ENCODE measurements at places on chromosomes 1 and 21.

DNA sequence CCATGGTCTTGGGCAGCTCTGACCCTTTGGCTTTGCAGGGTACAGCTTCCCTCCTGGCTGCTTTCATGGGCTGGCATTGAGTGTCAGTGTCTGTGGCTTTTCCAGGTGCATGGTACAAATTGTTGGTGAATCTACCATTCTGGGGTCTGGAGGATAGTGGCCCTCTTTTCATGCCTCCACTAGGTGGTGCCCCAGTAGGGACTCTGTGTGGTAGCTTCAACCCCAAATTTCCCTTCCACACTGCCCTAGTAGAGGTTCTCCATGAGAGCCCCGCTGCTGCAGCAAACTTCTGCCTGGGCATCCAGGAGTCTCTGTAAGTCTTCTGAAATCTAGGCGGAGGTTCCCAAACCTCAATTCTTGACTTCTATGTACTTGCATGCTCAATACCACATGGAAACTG is 494.5 kb upstream of the LRRC7 start:
- DNase-seq = no peak

DNA sequence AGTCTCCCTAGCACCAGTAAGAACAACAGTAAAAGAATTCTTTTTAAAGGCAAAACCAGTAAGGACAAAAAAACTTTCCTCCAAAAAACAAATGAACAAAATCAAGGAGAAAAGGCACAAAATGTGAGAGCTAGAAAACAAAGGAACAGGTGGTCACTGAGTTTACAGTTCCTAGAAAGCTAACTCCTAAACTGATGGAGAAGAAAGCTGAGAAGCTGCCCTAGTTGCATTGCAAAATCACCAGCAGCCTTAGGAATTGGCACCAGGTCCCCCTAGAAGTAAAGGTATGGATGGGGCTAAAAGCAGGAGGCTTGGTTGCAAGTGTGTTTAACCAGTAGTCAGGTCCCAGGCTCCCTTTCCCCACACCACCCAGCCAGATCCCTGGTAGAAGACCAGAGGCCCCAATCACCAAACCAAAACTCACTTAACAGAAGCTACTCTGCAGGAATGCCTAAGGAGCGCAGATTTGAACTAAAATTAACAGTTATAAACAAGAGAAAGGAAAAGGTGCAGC is 47.6 kb downstream of the RAB3GAP2 start:
- DNase-seq = no peak

DNA sequence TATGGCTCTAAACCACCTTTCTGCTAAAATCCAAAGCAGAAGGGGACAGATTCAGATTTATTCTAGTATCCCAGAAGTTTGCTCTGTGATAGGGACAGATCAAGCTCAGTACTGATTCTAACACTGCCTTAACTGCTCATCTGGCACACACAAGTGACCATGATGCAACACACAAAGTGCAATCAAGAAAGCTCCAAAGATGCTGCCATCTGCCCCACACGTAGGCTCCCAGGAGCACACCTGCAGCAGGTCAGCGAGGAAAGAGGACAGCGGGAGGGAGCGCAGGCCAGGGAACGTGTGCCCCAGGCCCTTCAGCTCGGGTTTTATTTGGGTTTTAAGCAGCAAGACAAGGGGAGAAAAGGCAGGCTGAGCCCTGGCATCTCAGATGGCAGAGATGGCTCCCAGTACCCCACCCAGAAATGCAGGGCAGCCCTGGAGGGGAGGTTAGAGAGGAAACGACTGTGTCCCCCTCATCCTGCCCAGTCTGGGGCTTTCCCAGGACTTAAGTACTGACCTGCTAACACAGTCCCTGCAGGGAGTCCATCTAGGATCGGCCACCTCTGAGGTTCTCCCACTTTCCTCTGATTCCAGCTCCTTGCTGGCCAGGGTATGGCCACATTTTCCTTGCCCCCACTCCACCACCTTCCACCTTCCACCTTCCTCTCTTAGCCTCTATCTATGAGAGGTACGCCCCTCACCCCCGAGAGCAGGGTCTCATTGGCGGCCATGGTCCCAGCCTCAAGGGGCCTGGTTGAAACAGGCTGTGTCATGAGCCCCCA is 1.2 kb downstream of the TRIM11 start:
- peak; percentile 74 for DNase-seq

- DNase-seq = no peak
Observed at GRCh38 chr1:92483610-92484471, 2.9 kb downstream of the GFI1 start.

GRCh38 chr1:172378109-172378760 is 42.2 kb upstream of the C1orf105 start:
- DNase-seq = no peak

GRCh38 chr1:43849670-43850069 is 83.9 kb upstream of the ARTN start:
- no peak for DNase-seq

GRCh38 chr1:7292714-7293419 is 478.2 kb upstream of the VAMP3 start:
- DNase-seq = no peak

GRCh38 chr21:33396436-33396835 is 6.8 kb upstream of the IFNGR2 start:
- DNase-seq = no peak

- DNase-seq = no peak
Observed at GRCh38 chr1:4767308-4767707, 112.9 kb downstream of the AJAP1 start.

- no peak for DNase-seq
Observed at GRCh38 chr1:96723377-96723776, 1.8 kb downstream of the PTBP2 start.

DNA sequence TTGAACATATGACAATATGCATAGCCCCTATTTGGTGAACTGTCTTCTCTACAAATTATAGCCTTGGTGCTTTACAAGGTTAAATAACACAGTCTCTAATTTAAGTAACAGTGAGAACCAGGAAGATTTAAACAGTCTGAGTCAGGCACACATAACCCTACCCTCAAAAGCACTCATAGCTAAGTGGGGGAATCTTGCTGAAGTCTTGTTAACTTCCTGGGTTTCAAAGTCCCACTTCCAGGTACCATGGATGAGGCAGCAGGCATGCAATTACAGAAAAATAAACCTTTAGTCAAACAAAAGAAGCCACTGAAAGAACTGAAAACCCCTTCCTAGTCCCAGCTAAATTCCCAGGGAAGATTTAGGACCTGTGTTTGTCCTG is 147.6 kb downstream of the PBX1 start:
- no peak for DNase-seq

DNA sequence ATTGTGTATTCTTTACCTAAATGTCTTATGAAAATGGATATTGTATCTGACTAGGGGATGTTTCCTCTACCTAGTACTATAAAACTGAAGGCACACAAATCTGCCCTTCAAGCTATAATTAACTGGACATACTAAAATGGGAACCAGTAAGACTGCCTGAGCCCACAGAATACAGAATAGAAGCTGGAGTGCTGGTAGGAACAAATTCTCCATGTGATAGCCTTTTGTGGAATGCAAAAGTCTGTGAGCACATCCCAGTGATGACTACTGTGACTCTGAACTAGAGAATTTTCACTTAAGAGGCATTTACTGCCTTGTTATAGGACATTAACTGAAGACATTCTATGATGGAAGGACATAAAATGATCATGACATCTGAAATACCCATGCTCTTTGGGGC is 30.3 kb downstream of the KIFAP3 start:
- no peak for DNase-seq

DNA sequence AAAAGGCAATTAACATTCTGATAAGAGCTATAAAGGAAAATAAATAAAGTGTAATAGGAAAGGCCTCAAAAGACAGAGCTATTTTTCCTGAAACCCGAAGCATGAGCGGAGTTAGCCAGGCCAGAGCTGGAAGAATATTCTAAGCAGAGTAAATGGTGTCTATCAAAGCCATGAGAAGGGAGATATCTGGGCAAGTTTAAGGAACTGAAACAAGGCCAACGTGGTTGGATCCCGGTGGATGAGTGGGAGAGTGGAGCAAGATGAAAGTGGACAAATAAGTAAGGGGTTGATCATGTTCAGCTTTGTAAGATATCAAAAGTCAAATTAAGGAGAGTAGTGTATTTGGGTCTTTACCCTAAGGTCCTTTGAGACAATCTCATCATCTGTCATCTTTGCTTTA is 234.0 kb downstream of the TM2D1 start:
- no peak for DNase-seq

DNA sequence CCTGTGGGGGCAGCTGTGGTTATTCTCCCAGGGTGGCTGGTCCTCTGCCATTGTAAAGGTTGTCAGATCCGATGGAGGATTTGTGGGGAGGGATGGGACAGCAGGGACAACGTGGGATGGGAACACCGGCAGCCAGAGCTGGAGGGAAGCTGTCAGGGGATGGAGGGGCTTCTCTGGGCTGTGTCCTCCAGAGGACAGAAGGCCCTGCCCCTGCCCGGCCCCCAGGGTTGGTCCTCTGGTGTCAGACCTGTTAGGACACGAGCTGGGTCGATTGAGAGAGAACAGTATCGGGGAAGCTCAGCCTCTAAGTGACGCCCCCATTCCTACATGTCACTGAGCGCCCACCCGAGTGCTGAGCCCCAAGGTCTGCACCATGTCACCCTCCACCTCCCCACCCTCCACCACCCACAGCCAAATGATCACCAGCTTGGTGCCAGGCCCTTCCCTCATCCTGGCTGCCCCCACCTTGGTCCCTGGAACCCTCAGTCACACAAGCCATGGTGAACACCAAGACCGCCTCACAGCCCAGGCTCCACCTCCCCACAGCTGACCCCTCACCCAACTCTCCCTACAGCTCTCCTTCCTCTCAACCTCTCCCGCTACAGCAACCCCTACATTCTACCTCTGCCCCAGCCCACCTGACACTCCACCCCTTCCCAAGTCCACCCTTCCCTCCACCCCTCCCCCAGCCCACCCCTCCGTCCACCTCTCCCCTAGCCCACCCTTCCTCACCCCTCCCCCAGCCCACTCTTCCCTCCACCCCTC is 244.4 kb downstream of the MATN1 start:
- no peak for DNase-seq

DNA sequence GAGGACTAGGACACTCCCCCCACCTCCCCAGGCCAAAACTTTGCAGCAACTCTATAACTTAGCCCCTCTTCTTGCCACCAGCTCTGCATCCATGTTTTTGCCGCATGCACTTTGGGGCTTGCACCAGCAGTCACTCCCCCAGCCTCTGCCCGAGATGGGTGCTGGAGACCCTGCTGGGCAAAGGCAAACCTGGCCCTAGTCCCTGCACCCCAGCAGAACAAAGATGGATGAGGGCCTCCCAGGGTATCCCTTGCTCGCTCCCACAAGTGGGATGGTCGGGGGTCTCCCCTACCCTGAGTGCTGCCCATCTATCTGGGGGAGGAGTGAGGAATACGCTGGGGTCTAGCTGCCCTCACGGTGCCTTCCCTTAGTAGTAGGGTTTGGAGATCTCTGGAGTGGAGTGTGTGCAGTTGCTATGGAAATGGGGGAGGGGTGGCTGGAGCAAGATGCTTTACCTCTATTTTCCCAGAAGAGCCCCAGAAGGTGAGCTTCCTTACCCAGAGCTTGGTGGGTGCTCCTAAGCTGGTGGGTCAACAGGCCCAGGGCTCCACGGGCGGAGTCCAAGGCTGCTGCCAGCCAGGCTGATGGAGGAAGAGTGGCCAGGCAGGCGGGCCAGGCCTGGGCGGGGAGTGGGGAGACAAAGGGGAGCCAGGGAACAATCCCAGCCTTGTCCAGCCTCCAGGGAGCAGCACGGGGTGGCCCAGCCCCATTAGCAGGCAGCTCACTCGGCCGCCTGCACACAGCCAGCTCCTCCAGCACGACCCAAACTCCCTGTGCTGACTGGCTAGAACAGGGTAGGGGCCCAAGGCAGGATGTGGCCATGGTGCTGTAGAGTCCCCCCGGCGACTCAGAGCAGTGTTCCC is at the start of gene PAQR6:
Gene PAQR6, minus strand, starts transcription at position 597 of the 863 bp plus-strand sequence. CDS start 1,325 bp downstream, outside the sequence.
- no peak for DNase-seq

DNA sequence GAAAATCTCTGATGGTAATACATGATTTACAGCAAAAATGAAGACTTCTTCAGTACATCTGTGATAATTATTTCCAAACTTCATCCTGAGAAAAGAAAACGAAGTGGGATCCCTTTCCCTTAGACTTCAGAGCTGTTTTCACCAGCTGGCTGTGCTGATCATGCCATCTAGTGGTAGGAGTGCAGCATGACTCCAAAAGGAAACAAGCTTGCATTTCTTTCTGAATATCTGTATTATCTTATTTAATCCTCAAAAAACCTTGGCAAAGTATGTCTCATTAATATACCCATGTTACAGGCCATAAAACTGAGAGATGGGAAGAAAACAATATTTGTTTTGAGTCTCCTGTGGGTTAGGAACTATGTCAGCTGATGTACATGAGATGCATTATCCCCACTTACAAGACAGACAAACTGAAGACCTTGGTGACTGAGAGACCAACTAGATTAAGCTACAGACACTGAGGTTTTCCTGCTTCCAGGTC is 9.8 kb upstream of the GJA8 start:
- DNase-seq = no peak

- no peak for DNase-seq
Observed at GRCh38 chr1:213054733-213055591, 3.9 kb downstream of the RPS6KC1 start.

- no peak for DNase-seq
Observed at GRCh38 chr21:43269440-43269839, 100.6 kb downstream of the CRYAA start.

DNA sequence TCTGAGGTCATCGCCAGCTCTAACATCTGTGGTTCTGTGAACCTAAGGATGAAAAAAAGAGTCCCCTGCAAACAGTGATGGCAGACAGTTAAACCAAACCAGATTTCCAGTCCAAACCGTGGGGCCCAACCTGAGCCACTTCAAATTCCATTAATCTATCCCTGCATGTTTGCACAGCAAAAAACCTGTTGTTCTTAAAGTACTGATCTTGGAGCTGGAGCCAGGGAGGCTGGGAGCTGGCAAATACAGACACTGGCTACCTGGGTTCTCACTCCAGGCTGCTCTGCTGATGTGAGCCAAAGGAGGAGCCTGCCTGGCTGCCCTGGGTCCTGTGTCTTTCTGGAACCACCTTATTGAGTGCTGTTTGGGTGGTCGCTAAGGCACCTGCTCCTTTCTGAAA is 16.4 kb downstream of the LDLRAD1 start:
- DNase-seq = no peak

GRCh38 chr21:34017039-34017961 is 56.1 kb upstream of the MRPS6 start:
- DNase-seq = no peak

DNA sequence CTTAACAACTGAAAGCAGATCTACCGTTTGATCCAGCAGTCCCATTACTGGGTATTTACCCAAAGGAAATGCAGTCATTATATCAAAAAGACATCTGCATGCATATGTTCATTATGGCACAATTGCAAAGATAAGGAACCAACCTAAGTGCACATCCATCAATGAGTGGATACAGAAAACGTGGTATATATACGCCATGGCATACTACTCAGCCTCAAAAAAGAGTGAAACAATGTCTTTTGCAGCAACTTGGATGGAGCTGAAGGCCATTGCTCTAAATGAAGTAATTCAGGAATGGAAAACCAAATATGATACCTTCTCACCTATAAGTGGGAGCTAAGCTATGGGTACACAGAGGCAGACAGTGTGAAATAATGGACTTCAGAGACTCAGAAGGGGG is 169.3 kb downstream of the ZBTB18 start:
- no peak for DNase-seq

GRCh38 chr1:169588785-169589485 is 2.7 kb upstream of the F5 start:
- no peak for DNase-seq

All from cardiac septum (tissue), 1 donor.